Vagina (tissue), 2 donors: ENCODE measurements at places on chromosomes 13 and 19.

GRCh38 chr13:113448885-113449692 is 4.2 kb downstream of the ADPRHL1 start:
- no peak for DNase-seq

DNA sequence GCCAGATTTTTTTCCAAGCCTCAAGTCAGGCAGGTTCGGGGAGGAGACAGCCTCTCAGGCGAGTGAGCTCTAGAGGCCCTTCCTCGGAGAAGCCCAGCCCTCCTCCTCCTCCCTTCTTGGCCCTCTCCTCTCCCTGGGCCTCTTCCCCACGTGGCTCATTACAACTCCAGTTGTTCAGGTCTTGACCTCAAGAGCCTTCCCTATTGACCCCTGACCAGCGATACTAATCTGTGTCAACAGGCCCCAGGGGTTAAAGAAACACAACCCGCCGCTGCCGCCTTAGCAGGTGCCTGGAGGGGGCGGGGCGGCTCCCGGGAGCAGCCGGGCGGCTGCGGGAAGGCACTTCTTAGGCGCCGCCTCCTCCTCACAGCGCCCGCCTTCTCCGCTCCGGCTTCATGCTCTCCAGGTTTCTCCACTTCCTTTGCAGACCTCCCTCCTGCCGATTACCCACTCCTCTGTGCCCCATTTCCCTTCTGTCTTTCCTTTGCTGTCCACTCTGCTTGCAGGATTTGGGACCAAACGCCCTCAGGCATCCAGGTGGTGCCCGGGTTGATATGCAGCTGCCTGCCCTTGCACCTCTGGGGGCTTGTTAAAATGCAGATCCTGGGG is 51.0 kb downstream of the LYL1 start:
- no peak for DNase-seq

- no peak for DNase-seq
Measured at GRCh38 chr19:45075301-45076028, 813 bp downstream of the ZNF296 start.

DNA sequence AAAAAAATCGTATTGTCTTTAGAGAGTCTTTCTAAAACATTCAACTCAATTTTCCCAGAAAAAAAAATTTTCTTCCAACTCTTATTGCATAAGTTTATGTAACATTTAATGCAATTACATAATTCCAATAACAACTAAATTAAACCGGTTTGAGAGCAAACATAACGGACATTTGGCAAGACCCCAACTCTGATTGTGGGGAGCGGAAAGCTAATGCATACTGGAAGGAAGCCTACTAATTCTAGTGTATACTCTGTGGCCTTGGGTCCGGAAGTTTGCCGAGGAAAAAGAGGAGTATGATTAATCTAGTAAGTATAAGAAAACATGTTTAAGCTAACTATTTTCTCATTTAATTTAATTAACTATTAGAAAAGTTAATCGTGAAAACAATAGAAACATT is 21.3 kb upstream of the MIR17HG start:
- no peak for DNase-seq

DNA sequence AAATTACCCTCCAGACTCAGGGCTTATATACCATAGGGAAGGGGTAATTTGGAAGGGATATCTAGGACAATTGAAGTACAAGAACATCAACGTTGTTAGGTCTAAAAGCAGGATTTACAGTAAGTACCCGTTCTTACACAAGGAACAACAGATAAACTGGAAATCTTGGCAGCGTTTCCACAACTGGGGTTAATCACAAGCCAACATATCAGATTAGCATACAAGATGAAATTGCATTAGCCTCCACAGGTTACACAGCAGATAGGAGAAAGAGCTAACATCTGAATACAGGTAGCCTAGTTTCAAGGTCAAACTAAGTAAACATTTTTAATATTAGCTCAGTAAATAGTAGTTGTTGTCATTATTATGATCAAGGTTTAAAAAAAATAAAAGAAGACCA is 1214.0 kb upstream of the PCDH20 start:
- no peak for DNase-seq

DNA sequence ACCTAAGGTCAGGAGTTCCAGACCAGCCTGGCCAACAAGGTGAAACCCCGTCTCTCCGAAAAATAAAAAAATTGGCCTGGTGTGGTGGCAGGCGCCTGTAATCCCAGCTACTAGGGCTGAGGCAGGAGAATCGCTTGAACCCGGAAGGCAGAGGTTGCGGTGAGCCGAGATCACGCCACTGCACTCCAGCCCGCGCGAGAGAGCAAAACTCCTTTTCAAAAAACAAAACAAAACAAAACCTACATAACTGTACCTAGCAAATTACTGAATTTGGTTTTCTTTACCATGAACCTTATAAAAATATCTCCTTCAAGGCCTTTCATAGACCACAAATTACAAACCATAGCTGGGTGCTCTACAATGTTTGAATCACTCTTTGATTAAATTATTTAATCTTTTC is 760 bp downstream of the ZNF91 start:
- DNase-seq, result no peak

DNA sequence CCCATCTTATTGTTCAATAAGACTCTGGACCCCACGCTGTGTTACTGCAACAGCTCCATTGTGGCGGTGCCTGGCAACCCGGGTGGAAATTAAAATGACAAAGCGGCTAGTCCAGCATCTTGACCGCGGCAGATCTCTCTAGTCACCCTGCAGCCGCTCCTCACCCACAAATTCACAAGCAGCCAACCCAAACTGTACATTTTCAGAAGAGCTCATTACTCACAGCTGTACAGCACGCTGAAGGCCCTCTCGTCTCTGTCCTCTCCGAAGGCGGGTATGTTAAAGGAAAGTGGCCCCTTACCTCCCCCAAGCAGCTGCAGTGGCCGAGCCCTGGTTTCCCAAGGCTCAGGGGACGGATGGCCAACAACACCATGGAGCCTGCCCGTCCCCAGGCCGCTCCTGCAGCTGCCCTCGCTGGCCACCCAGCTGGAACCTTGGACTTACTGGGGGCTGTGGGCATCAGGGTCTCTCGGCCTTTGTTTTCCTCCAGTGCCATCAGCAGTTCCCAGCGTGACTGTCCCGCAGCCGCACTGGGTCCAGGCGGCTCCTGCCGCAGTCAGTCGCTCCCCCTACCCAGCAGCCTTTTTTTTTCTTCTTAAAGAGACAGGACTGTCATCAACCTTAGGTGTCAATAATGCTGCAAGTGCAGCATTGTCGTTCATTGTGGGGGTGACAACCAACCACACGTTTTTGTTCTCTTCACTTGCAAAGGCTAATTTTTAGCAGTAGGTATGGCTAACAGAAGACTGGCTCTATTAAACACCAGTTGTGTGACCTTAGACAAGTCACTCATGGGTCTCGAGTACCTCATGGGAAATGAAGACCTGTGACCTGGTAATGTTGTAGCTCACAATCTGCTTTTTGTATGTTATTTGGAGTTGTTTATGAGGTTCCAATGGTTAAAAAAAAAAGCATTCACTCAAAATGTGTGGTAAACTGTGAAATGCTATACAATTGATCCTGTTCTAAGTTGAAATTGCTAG is at the start of gene SACS:
TSS of gene SACS (minus strand) at position 532 of the 983 bp plus-strand sequence. CDS start 22,463 bp downstream, outside the sequence.
- no peak for DNase-seq

GRCh38 chr13:73169971-73170370 is 111.2 kb downstream of the KLF5 start:
- DNase-seq, result no peak

DNA sequence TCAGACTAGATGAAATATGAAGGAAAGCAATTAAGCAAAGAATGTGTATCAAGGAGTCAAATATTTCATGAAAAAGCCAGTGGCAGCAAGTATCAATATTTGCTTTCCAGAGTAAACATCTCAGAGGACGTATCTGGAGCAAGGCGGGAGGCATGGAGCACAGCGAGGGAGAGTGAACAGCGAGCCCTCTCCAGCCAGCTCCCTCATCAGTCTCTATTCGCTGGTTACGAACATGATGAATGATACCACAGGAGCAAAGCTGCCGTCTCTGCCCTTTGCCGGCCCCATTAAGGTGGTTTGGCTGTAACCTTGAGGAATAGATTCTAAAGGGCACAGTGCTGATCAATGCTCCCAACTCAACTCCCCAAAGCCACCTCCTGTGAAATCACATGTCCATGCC is 95.8 kb downstream of the CCNA1 start:
- DNase-seq, result no peak

DNA sequence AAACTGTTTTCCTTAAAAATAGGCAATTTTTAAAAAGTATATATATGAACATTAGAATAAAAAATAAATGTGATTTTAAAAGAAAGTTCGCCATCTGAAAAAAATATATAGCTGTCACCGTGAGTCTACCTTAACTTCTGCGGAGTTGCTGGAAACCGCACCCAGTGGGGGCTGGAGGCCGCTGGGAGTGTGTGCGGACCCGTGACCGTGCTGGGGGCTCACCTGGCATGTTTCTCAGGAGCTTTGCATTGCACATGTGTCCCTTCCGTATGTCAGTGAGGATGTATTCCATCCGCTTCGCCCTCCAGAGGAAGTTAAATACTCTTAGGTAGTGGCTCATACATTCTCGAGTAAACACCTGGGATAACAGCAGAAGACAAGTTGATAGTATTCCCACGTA is 71.7 kb downstream of the TUBGCP3 start:
- no peak for DNase-seq

GRCh38 chr13:109747524-109747923 is 38.9 kb downstream of the IRS2 start:
- no peak for DNase-seq
